ENCODE measurements at places on chromosomes 12 and 14. TPM values are rescaled to one million over a fixed set of nuclear protein-coding genes. Genes with fewer than 3 reads are reported as not detected.

- DNase-seq, result no peak
Observed at GRCh38 chr14:49220492-49220891, 365.7 kb downstream of the RPS29 start.

- DNase-seq, result no peak
Observed at GRCh38 chr14:68955164-68955850, 23.8 kb downstream of the ACTN1 start.

DNA sequence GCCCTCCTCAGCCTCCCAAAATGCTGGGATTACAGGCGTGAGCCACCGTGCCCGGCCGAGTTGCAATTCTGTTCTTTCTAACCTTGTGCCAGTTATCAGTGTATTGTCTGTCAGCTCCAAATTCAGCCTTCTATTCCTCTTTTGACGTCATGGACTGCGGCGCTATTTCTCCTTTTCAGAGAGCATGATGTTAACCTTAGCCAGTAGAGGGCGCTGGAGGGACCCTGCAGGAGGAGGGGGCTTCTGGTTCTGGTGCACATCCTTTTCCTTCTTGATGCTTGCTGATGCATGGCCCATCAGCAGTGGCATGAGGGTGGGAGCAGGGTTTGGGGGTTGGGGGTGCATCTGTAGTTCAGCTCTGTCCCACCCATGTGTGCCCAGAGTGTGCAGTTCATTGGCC lies 179.3 kb upstream of the RMST start:
- no peak for DNase-seq

DNA sequence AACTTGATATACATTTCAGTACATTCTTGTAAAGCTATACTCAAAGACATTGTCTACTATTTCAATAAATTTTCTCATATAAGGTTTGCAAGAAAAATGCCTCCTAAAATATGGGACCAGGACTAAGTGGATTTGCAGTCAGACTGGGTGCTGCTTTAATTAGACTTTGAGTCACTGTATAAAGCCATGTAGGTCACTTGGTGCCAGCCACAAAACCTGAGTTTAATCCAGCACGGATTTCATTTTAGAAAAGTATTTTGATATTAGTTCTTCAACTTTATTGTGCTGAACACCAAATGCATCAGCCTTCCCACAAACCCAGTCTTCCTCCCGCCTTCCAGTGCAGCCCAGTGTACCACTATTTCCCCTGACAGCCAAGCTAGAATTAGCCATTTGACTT lies 9.9 kb upstream of the NID2 start:
- no peak for DNase-seq

The RAD51B gene
- 22.4 TPM for total RNA-seq

- DNase-seq, result no peak
Observed at GRCh38 chr14:77574446-77575115, 41.9 kb downstream of the SPTLC2 start.

DNA sequence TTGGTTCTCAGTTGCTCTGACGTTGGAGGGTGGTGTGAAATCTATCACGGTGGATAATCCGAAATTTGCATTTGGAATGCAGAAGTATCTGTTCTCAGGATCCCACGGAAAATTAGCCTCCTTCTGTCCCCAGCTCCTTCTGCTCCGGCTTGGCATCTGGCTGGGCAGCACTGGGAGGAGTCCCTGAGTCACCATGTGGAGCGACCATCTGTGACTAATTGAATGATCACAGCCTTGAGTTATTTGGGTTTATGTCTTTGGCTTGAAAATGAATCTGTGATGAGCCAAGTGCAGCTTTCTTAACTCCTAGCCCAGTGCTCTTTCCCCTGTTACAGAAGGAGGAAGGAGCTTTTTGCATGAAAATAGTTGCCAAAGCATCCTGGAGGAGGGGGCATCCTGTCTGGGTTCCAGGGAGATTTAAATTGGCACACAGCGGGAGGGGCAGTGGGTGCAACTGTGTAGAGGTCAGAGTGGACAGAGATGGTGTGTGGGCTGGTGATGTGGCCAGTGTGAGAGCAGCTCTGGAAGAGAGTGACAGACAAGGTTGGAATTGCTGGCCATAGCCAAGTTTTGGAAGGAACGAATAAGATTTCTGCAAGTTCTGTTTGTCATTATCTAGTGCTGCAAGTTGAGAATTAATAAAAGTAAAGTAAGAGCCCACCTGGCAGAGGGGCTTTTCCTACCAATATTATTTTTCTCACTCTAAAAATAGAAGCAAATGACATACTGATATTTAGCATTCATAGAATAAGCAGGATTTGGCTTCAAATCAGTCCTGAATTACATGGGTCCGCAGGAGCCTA lies 74.4 kb downstream of the SLC24A4 start:
- peak; percentile 93 for DNase-seq

DNA sequence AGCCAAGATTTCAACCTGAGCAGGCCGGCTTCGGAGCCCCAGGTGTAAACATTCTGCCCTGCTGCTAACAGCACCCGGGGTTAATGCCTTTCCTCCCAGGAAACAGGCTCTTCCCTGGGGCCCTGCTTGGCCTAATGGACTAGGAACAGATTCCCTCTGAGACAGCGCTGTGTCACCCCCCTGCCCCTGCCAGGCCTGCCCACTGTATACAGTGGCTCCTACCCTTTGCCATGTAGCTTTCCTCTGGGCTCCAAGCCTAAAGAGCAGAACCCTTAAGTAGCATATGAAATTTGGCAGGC lies 28.3 kb upstream of the BCDIN3D start:
- DNase-seq, result no peak

DNA sequence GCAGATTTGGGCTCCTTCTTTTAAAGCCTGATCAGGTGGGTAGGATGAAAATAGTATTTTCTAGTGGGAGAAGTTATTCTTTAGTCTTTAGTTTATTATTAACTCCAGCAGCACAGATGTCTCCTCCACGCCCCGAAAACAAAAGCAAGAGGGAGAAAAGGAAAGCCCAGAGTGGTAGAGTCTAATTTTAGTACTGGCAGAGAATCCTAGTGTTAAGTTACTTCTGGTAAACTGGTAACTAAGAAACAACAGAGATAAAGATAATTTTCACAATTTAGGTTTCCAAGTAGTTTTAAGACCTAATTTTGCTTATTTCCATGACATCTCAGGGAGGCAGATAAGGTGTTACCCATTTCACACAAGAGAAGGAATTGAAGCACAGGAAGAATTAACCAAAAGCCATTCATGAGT lies 16.3 kb downstream of the ATP5MC2 start:
- peak; percentile 13 for DNase-seq
